H9 (cell line): ENCODE measurements at places on chromosomes 16 and 17. TPM values are rescaled to one million over a fixed set of nuclear protein-coding genes. Genes with fewer than 3 reads are reported as not detected.
A peak's percentile ranks its signal among the peaks of the same experiment; 100 is the strongest.

DNA sequence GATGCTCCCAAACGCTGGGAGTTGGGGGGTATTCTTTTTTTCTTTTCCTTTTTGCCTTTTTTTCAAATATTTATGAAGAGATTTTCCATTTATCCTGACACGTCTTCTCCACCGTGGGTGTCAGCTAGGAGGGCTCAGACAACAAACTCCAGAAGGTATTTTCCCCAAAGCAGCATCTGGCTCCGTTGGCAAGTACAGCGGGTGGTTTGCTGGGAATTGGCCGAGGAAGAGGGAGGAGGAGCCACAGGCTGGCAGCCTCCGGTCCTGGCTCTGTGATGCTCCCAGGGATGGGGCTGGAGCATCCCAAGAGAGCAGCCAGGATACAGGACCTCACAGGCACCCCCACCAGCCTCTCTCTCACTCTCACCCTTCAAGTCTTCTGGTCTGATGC is 10.9 kb upstream of the CACNG4 start:
- DNase-seq: no peak

- no peak for DNase-seq
These were observed 3.3 kb downstream of the DUS1L start for GRCh38 chr17:82062076-82062983.

DNA sequence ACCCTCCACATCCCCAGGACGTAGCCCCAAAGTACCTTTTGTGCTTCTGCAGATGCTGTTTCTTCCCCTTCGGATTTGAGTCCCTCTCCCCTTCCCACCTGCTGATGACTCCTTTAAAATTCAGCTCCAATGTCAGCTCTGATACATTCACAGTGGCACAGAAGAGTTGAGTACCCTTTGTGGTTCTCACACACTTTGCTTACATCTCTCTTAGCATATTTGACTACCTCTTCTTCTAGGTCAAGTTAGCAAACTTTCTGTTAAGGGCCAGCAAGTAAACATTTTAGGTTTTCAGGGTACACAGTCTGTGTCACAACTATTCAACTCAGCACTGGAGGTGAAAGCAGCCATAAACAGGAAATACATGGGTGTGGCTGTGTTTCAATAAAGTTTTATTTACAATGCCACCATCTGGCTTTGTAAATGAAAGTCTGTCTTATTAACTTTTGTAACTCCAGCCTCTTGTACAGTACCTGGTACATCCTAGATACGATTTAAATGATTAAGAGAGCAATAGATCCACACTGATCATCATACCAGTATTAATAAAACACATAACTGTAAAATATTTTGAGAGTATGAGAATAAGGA is 161.7 kb downstream of the SOX9 start:
- DNase-seq: no peak

DNA sequence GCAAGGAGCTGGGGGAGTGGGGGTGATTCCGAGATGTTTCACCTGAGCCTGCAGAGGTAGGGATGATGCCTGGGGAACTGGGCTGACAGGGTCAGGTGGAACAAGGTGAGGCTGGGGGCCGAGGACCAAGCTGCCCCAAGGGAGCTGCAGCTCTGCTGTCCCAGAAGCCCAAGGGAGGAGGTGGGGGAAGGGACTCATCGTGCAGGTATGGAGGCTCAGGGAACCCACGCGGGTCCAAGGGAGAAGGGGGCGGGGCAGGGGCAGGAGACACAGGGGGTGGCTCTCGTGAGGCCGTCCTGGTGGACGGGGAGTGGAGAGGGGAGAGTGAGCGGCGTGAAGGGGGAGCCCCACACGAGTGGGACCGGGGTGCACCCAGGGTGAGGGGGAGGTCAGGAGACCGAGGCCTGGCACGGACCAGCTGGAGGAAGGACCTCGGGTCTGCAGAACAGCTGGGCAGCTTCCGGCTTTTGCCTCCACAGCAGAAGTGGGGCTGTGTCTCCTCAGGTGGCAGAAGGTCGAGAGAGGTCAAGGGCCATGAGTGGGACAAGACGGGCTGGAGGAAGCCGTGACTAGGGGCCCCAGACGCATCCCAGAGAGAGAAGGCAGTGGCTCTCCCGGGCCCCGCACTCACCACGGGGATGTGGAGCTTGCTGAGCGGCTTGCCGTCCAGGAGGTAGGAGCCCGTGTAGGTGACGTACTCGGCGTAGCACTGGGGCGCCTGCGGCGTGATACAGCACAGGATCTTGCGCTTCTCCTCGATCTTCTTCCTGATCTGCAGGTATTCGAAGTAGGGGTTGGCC is 61.1 kb downstream of the ZNF778 start:
- DNase-seq: no peak

GRCh38 chr17:27647765-27648164 is 16.8 kb downstream of the LGALS9 start:
- no peak for DNase-seq

GRCh38 chr17:64773386-64773835 is 111.3 kb upstream of the SMURF2 start:
- DNase-seq: no peak

DNA sequence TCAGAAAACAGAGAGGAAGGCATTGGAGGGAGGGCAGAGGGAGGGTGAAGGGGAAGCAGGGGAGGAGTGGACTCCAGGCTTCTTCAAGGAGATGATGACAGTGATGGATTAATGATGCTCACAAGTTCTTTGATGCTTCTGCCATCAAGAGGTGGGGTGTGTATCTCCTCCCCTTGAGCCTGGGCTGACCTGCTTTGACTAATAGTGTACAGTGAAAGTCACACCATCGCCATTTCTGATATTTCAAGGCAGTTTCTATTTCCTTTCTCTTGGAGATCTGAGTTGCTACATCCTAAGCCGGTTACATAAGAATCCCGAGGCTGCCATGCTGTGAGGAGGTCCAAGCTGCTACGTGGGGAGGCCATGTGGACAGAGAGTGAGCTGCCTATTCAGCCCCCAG is 312.5 kb downstream of the MAF start:
- DNase-seq: no peak

DNA sequence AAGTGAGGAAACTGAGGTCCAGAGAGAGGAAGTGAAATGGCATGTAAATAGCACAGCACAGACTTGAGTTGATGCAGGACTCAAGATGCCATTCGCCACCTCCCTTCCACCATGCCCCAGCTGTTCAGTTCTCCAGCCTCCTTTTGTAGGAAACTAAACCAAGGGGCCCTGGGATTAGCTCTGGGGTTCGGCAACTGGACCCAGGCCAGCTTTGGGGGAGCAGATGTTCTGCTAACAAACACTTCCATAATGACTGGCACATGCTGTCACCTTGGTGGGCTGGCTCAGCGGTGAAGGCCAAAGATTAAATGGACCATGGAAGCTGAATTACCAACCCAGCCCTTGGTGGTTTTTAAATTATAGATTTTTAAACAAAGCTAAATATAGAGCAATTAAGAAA is 77.0 kb downstream of the IRX6 start:
- DNase-seq: no peak

DNA sequence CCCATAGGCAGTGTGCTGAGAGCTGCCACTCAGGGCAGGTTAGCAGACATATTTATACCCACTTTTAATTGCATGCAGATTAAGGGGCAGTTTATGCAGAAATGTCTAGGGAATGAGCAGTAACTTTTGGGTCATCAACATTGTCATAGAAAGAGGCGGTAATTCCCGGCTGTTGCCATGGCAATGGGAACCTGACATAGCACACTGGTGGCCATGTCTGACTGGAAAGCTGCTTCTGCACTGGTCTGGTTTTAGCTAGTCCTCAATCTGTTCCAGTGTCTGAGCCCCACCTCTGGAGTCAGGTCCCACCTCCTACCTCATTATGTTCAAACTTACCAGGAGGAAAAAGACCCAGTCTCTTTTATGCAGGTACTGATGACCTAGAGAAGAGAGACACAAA is 31.5 kb upstream of the TNRC6C start:
- no peak for DNase-seq

GRCh38 chr16:87996962-87997880 is 46.0 kb downstream of the BANP start:
- DNase-seq: no peak

DNA sequence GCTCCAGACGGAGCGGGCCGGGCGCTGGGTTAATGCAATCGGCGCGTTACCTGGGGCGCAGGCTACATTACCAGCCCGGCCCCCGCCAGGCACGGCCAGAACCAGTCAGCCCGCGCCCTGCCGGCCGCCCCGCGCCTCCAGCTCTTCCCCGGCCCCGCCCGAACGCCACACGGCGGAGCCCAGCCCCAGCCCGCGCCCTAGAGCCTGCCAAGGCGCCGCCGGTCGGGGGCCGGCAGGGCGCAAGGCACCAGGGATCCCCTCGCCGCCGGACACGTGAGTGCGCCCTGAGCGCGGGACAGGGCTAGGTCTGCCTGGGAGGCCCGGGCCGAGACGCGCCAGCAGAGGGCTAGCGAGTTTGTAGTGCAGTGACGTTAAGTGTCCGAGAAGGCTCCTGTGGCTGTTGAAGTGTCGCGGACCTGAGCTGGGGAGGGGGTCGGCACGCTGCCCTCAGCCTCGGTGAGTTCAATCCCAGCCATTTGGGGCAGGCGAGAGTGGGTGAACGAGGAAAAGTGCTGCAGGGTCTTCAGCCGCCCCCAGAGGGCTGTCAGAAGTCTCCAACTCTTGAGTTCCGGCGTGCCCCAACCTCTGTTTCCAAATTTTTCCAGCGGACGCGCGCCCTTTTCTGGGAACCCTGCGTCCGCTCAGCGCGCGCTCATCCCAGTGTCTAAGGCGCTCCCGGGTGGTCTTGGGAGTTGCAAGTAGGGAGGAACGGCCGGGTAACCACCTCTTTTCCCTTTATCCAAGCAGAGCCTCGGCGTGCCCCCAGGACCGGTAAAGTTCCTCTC is at the start of gene SLC6A2:
SLC6A2 (plus strand) TSS at position 92 of the 785 bp plus-strand sequence. CDS start 707 bp downstream, outside the sequence.
- DNase-seq: peak; percentile 78

The C16orf90 gene
- not detected in 2 replicates for total RNA-seq

The ATP2C2 gene
- total RNA-seq: 2.8 and 4.0 TPM in 2 replicates

The NEUROD2 gene
- not detected in 2 replicates for total RNA-seq

The PABPN1L gene
- not detected in 2 replicates for total RNA-seq
